T-helper 1 cell treated with Interleukin-12 subunit alpha and Interleukin-12 subunit beta and Interleukin-4 antibody, amounts not matched to agents 30 ng/mL and 1 ng/mL, for 36 hours (primary cell): ENCODE measurements at places on chromosomes 3 and 15. TPM values are rescaled to one million over a fixed set of nuclear protein-coding genes. Genes with fewer than 3 reads are reported as not detected.

The EFCC1 gene
- total RNA-seq = not detected in 2 replicates

The KCNAB1 gene
- 0.07 and 0.12 TPM in 2 replicates for total RNA-seq

The MON1A gene
- total RNA-seq = 13.7 and 15.3 TPM in 2 replicates

The TMC3 gene
- total RNA-seq = not detected in 2 replicates

The POPDC2 gene
- 2.0 and 2.3 TPM in 2 replicates for total RNA-seq

The GOLGA6L7 gene
- total RNA-seq = not detected in 2 replicates

The PIF1 gene
- 32.1 and 33.7 TPM in 2 replicates for total RNA-seq

The TNNC1 gene
- 0.74 and 1.3 TPM in 2 replicates for total RNA-seq

The DTX3L gene
- 154 and 160 TPM in 2 replicates for total RNA-seq

The MYZAP gene
- total RNA-seq = not detected in 2 replicates

The GREM1 gene
- total RNA-seq = not detected in 2 replicates

The COPS2 gene
- 64.6 and 65.9 TPM in 2 replicates for total RNA-seq

The AADACL2 gene
- not detected in 2 replicates for total RNA-seq

The P2RY14 gene
- 15.9 and 17.8 TPM in 2 replicates for total RNA-seq

The MOBP gene
- total RNA-seq = not detected in 2 replicates

The EPB42 gene
- total RNA-seq = not detected in 2 replicates

The SSUH2 gene
- 0.07 TPM in 1 of 2 replicates, not detected in the other for total RNA-seq

The DUOXA2 gene
- not detected in 2 replicates for total RNA-seq

The IQCF2 gene
- total RNA-seq = not detected in 2 replicates

The KLHL40 gene
- total RNA-seq = not detected in 2 replicates

The SPTBN5 gene
- total RNA-seq = 4.7 and 5.0 TPM in 2 replicates

The GMNC gene
- total RNA-seq = not detected in 2 replicates

The GABRB3 gene
- not detected in 2 replicates for total RNA-seq

The WDR53 gene
- 19.5 and 22.5 TPM in 2 replicates for total RNA-seq

The AZI2 gene
- total RNA-seq = 51.9 and 59.3 TPM in 2 replicates

The AGBL1 gene
- not detected in 2 replicates for total RNA-seq

The GOLGA6L6 gene
- total RNA-seq = not detected in 2 replicates
